ENCODE measurements at places on chromosomes 1 and 21. TPM values are rescaled to one million over a fixed set of nuclear protein-coding genes. Genes with fewer than 3 reads are reported as not detected.

The CHODL gene
- not detected for total RNA-seq

The SLC2A5 gene
- total RNA-seq = not detected

The OR2T35 gene
- total RNA-seq = not detected

The SUSD4 gene
- 0.29 TPM for total RNA-seq

The INTS11 gene
- 110 TPM for total RNA-seq

The SAMD11 gene
- total RNA-seq = not detected

The TNFRSF1B gene
- 173 TPM for total RNA-seq

The GABPA gene
- 24.9 TPM for total RNA-seq

The UBL4B gene
- total RNA-seq = not detected

The CNTN2 gene
- not detected for total RNA-seq

GRCh38 chr1:111720977-111721786, 18.0 kb downstream of the INKA2 start:
- no peak for DNase-seq

- DNase-seq = no peak
Measured at GRCh38 chr1:117365350-117366176, 1.7 kb upstream of the MAN1A2 start.

GRCh38 chr1:227323171-227323966, 5.1 kb upstream of the CDC42BPA start:
- DNase-seq = no peak

- DNase-seq = no peak
Measured at GRCh38 chr1:36857754-36858153, 176.6 kb downstream of the GRIK3 start.

DNA sequence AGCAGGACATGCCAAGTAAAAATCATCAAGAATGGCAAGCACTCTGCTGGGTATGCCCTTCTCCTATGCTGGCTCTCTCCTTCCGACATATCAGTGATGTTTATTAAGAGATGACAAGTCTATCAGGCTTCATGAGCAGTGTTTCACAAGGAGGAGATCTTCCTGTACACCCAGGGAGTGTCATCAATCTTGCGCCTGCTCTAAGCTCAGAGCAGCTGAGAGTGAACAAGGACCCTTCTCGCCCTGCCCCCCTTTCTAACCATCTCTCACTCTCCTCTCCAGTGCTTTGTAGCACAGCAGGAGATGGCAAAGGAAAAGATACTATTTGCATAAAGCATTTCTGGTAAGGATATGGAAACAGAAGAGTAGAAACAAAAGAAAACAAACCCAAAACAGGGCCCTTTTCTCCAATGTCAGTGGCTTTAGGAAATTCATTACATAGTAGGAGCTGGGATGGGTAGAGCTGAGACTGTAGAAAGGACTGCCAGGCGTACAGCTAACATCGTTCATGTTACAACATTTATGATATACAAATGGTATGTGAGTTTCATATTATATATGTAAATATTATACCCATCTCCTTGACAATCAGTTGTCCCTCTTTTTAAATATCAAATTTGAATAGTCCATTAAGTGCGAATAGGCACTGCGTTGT, 201.7 kb downstream of the NUF2 start:
- no peak for DNase-seq

DNA sequence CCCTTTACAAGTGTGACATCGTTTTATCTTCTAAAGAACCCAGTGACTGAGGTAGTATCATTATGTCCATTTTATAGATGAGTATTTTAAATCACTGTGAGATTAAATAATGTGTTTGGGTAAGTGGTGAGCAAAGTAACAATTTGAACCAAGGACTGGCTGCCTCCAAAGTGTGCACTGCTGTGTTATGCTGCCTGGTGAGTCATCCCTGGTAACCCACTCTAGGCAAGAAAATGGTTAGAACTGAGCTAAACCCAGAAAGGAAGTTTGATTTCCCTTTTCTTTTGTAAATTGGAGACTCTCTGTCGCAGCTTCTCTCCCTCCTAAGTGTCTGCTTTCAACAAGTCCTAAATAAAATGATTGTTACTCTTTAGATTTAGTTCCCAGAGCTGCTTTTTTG, 342.8 kb upstream of the KAZN start:
- no peak for DNase-seq
